ENCODE measurements at places on chromosomes 5 and 9.

DNA sequence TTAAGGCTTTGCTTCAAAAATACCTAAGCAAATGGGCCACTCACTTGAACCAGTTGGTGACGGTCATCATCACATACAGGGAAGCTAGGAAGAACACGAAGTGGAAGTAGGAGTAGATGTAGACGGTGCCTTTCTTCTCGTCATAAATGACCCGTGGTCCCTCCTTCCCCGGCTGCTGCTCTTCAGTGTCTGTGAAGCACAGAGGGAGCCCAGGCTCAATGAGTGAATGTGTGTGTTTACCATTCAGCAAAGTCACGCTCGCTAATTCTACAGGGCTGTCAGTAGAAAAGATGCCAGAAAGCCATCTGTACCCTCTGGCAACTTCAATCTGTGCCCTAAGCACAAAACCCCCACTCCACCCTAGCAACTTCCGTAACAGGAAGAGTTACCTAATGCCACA, 109.8 kb downstream of the SERINC5 start:
- peaks cover 61% of the 10 kb centered on the region for H3K4me1 ChIP-seq
- no peak for DNase-seq
- no peak overlapping the region for H3K4me3 ChIP-seq
- H3K36me3 ChIP-seq, result peaks cover 27% of the 10 kb centered on the region
- H3K27me3 ChIP-seq, result no peaks in the 10 kb centered on the region

GRCh38 chr5:172943906-172944305, 15.3 kb upstream of the RPL26L1 start:
- H3K4me1 ChIP-seq, result peaks cover 10% of the 10 kb centered on the region
- H3K27me3 ChIP-seq, result no peaks in the 10 kb centered on the region
- no peak for DNase-seq
- no peak overlapping the region for H3K27ac ChIP-seq

GRCh38 chr9:31259824-31260223, 1124.6 kb upstream of the ACO1 start:
- H3K4me3 ChIP-seq, result peak overlapping the region; percentile 49
- peak overlapping the region; percentile 44 for H3K27ac ChIP-seq

- no peak overlapping the region for H3K27ac ChIP-seq
- no peak for DNase-seq
- H3K4me3 ChIP-seq, result no peak overlapping the region
- no peaks in the 10 kb centered on the region for H3K36me3 ChIP-seq
- H3K4me1 ChIP-seq, result no peaks in the 10 kb centered on the region
Observed at GRCh38 chr5:89263846-89264245, 380.9 kb upstream of the MEF2C start.

- H3K4me3 ChIP-seq, result no peak overlapping the region
- no peaks in the 10 kb centered on the region for H3K36me3 ChIP-seq
- H3K27ac ChIP-seq, result no peak overlapping the region
- no peak for DNase-seq
- H3K27me3 ChIP-seq, result peaks cover 76% of the 10 kb centered on the region
Observed at GRCh38 chr9:132985489-132985888, 7.0 kb downstream of the GFI1B start.

- H3K4me1 ChIP-seq, result peaks cover 12% of the 10 kb centered on the region
- H3K27ac ChIP-seq, result no peak overlapping the region
- H3K27me3 ChIP-seq, result peaks cover 19% of the 10 kb centered on the region
- no peaks in the 10 kb centered on the region for H3K36me3 ChIP-seq
- DNase-seq, result no peak
- H3K4me3 ChIP-seq, result no peak overlapping the region
Observed at GRCh38 chr9:91802391-91802790, 147.6 kb downstream of the ROR2 start.

DNA sequence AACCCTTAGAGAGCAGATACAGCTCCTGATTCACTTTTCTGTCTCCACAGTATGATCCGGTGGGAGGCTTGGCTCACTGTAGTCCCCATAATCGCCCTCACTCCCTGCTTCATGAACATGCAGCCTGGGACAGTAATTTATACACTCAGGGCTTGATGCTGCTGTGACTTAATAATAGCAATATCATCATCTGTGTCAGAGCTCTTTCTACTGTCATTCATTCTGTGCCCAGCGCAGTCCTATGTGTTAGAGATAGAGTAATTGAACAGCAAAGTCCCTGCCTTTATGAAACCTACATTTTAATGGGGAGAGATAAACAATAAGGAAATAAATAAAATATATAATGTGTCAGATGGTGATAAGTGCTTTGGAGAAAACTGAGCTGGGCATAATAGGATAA, 2.8 kb upstream of the HEMGN start:
- H3K4me3 ChIP-seq, result no peak overlapping the region
- no peaks in the 10 kb centered on the region for H3K36me3 ChIP-seq
- no peaks in the 10 kb centered on the region for H3K27me3 ChIP-seq
- H3K4me1 ChIP-seq, result peaks cover 16% of the 10 kb centered on the region
- no peak for DNase-seq

GRCh38 chr5:66074901-66075300, 69.2 kb upstream of the SREK1 start:
- no peak overlapping the region for H3K27ac ChIP-seq
- peaks cover 3% of the 10 kb centered on the region for H3K36me3 ChIP-seq
- no peak for DNase-seq
- no peaks in the 10 kb centered on the region for H3K27me3 ChIP-seq
- H3K4me3 ChIP-seq, result no peak overlapping the region

GRCh38 chr5:91135475-91136248, 247.5 kb downstream of the ARRDC3 start:
- H3K4me1 ChIP-seq, result no peaks in the 10 kb centered on the region
- no peak for DNase-seq
- H3K27ac ChIP-seq, result no peak overlapping the region
- no peak overlapping the region for H3K4me3 ChIP-seq
- H3K36me3 ChIP-seq, result peaks cover 5% of the 10 kb centered on the region

Measured in T-helper 17 cell (primary cell).